ENCODE measurements at places on chromosomes 7 and 10.

GRCh38 chr10:50473756-50474155 lies 150.0 kb downstream of the SGMS1 start:
- DNase-seq = no peak

DNA sequence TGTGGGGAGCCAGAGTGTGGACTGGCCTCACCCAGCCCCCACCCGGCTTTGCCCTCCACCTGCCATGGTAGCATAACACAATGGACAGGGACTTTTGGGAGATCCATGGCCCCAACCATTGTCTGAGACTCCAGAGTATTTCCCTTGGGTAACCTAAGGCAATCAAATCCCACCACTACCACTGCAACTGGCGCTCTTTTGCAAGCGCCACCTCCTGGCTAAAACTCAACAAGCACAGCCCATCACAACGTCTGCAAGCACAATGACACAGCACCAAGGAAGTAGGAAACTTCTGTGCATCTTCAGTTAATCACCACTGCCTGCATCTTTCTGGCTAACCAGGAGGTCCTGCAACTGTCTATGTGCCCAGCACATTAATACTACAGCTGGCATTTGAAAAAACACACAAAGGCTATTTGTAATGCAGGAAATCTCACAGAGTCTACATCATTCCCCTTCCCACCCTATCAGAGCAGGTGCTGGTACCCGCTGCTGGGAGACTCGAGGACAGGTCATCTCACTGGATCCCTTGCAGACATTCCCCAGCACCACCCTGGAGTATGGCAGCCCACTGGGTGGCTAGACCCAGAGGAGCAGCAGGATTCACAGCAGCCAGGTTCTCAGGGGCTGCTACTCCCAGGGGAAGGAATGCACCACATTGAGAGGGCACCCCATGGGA lies 27.7 kb downstream of the ANKRD26 start:
- DNase-seq = no peak

- DNase-seq = no peak
Measured at GRCh38 chr10:51171946-51172345, 97.7 kb downstream of the PRKG1 start.

DNA sequence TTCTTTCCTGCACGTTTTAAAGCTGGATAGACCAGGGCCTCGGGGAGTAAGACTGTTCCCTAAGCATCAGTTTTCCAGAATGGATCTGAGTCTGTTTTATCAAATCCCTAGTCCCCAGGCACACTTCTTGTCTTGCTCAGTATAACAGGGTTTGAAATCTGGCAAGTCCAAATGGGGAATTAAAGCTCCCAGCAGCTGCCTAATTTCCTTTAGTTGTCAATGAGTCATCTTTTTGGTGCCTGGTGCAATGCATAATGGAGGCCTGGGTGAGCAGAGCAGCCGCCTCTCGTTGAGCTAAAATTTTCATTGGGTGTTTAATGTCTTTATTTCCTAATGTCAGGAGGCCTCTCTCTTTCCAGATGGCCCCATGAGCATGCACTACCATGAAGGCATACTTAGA lies 87.9 kb downstream of the STRA8 start:
- no peak for DNase-seq

DNA sequence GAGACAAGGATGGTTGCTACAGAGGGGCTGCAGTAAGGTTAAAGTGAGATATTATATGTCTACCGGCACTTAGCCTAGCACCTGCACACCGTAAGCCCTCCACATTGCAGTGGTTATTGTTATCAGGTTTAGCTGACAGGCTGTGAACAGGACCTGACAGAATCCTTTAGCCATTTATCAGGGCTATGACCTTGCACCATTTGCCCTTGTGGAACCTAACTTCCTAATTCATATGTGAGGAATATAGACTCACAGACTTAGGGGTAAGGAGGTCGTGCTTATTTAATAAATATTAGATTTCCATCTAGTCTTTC lies 10.1 kb downstream of the NCOA4 start:
- no peak for DNase-seq

GRCh38 chr7:37642028-37642540 lies 41.5 kb upstream of the GPR141 start:
- no peak for DNase-seq

- DNase-seq = no peak
Measured at GRCh38 chr7:6179620-6180343, 92.6 kb downstream of the CYTH3 start.

DNA sequence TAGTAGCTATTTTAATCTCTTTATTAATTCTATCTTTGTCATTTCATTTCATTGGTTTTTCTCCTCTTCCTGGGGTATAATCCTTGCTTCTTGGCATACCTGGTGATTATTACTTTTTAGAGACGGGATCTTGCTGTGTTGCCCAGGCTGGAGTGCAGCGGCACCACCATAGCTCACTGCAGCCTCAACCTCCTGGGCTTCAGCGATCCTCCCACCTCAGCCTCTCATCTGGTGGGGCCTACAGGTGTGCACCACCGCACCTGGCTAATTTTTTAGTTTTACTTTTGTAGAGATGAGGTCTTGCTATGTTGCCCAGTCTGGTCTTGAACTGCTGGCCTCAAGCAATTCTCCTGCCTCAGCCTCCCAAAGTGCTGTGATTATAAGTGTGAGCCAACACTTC lies 22.0 kb upstream of the OCM2 start:
- no peak for DNase-seq

- no peak for DNase-seq
Measured at GRCh38 chr10:8070440-8070839, 16.0 kb downstream of the GATA3 start.

DNA sequence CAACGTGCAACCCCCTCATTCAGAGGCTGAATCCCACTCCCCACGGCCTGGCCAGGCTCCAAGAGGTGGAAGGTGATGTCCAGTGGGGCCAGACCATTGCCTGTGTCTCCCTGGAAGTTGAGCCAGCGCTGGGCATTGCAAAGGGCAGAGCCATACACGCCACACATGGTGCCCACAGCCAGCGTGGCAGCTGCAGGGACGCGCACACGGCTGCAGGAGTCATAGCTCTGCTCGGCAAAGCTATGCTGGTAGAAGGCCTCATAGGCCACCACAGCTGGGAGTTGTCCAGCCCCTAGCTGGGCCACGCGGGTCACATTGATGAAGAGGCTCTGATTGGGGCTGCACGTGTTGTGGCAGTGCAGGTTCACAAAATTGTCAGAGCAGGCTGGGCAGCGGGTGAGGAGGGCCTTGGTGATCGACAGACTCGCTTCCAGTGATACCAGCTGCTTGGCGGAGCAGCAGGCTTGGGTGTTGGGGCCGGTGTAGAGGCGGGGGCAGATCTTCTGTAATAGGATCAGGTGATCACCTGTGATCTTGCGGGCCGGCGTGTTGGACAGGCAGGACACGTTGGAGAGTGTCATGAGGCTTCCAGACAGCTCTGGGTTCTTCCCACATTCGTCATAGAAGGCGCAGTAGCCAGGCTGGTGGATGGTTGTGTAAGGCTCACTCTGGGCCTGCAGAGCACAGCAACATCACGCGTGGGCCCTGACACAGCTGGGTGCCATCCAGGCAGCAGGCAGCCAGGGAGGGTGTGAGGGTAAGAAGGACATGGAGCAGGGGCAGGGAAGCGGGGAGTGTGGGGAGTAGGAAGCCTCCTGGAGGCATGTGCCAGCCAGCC lies 1.2 kb downstream of the NPC1L1 start:
- DNase-seq = no peak

DNA sequence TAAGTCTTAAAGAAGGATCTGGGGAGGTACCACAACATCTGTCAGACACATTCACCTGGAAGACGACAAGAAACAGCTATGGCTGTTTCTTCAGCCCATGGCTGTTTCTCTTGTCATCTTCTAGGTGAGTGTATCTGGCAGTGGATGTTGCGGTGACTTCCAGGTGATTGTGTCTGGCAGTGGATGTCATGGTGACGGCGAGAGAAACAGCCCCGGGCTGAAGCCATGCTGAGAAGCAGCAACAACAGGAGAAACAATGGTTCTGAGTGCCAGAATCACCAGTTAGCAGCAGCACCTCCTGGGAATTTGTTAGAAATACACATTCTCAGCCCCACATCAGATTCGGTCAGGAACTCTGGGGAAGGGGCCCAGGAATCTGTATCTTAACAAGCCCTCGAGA lies 68.6 kb upstream of the SYPL1 start:
- DNase-seq = no peak

DNA sequence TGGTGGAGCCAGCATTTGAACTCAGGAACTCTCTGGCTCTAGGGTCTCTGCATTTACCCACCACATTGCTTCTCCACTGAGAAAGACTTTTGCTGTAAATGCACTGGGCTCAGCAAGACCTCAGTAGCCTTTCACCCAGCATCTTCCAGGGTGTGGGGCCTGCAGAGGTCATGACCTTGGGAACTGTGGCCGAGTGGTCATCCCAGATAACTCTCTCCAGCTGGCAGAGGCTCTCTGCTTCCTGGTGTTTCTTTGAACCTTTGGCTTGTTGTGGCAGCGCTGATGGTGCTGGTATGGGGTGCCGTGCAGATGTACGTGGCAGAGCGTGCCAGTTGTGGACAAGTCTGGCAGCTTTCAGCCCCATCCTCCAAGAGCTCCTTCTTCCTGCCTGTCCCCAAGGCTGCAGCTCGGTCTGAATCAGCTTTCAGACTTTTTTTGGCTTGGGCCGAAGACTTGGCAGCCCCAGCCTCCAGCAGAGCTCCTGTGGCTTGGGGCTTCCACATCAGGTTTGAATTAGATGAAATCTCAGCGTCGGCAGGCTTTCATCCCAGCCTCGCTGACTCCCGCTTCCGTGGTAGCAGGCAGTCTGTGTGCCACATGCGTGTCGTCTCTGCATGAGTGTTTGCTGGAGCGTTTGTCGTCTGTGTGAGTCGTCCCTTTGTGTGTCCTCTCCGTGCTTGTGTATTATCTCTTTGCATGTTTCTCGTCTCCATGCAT lies 21.5 kb downstream of the ADAMTS14 start:
- DNase-seq = no peak

DNA sequence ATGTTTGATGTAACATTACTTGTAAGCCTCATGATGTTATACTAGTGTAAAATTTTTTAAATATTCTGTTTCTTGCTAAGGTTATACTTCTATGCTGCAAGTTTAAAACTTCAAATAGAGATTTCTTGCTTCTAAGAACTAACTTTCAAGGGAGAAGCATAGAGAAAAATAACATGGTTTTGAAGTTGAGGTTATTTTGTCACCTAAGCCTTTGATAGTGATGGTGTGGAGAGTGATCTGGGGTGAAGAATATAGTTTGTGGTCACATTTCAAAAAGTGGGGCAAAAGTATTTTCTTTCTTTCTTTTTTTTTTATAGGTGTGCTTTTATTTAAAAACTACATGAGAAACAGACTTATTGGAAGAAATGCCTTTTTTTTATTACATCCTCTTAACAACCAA lies 162.4 kb downstream of the GATA3 start:
- no peak for DNase-seq
